CD4-positive, alpha-beta T cell treated with Interleukin-12 subunit alpha and Interleukin-12 subunit beta, for 1 hour (primary cell): ENCODE measurements at places on chromosomes 3 and 15.

DNA sequence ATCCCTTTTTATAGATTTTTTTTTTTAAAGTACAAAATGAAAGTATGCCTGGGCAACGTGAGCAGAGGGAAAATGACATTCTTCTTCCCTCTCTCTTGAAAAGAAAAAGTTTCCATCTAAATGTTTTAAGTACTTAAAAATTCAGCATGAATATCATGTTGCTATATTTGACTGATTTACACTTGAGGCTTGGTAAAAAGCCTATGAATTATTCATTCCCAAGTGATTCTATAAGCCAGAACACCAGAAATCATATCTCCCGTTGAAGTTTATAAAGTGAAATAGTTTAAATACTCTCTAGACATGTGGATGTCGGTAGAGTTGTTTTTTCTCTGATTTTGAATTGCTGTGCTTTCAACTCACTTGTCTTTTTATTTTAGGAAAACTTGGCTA lies 276.2 kb upstream of the RARB start:
- no peak for DNase-seq

- DNase-seq, result no peak
Observed at GRCh38 chr15:99137111-99137546, 32.2 kb downstream of the SYNM start.

- no peak for DNase-seq
Observed at GRCh38 chr3:143794793-143795462, 53.3 kb downstream of the SLC9A9 start.

DNA sequence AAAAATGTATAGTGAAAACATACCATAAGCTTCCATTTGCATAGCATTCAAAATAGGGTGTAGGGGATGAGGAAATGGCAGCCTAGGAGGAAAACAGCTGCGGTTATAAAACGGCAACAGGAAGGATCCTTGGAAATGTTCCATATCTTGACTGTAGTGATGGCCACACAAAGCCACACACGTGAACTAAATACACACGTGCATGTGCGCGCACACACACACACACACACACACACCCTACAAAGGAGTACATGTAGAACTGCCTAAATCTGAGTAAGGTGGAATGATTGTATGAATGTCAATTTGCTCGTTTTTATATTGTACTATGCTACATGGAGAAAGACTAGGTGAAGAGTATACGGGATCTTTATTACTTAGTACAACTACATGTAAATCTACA lies 3.9 kb upstream of the IREB2 start:
- no peak for DNase-seq
